GM18507 (cell line): ENCODE measurements at places on chromosomes 11 and 22.

GRCh38 chr11:73430326-73430725, 54.1 kb downstream of the RELT start:
- no peak for DNase-seq

- DNase-seq: no peak
Measured at GRCh38 chr11:48066881-48067800, 86.8 kb downstream of the PTPRJ start.

GRCh38 chr22:21734540-21735199, 924 bp downstream of the YPEL1 start:
- no peak for DNase-seq

- DNase-seq: no peak
Measured at GRCh38 chr11:126525216-126525615, 169.7 kb downstream of the ST3GAL4 start.

DNA sequence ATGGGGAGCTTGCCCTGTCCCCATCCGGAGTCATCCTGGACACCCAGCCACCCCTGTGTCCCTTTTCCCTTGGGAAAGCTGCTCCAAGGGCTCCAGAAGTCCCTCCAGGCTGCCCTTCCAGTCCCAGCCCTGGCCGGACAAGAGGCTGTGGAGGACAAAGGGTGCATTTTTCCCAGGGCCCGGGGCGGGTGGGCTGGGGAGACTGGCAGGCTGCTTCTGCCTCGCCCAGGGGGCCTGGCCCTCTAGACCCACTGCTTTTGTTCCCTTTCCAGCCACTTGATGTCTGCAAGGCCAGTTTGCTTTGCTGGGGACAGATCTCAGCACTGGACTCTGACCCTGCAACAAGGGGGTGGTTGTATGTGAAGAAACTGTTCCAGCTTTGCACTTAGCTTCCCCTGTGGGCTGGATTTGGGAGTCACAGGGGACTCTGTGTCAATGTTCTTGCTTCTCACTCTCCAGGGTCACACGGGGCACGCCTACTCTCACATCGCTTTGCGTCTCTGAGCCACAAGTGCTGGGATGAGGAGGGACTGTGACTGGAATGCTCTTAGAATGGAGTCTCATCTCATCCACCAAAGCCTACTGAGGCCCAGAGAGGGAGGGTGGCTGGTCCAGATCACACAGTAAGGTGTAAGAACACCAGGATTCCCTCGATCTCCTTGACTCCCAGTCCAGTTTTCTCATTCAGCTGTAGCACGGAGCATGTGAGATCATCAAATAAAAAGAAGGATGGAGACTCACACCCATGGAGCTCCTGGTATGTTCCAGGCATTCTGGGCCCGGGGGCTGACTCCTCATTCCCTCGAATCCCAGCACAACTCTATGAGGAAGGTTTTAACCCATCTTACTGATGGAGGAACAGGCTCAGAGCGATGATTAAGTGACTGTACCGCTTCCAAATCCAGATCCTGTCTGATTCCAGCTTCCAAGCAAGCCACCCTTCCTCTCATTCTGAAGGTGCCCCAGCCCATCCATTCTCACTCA, 59.9 kb downstream of the FBXO7 start:
- no peak for DNase-seq
